Hematopoietic multipotent progenitor cell treated with erythropoietin and hydrocortisone succinate and interleukin-3 and kit ligand, for 8 days (in vitro differentiated cells): ENCODE measurements at places on chromosomes 7 and 10.

DNA sequence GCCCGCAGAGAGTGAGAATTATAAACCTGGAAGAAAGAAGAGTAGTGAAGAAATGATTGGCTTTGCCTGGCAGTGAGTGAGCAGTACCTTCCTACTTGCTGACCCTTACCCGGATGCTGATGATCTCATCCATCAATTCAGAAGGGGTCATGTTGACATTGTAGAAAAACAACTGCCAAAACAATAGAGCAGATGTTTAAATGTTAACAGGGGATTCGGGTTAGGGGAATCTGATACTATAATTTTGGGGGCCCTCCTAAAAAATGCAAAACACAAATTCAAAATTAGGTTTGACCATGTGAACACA is 78.1 kb downstream of the MYOF start:
- DNase-seq, result no peak

GRCh38 chr7:99194301-99194700 is 13.6 kb downstream of the KPNA7 start:
- no peak for DNase-seq

- DNase-seq, result no peak
Observed at GRCh38 chr10:46283580-46284285, 3.1 kb upstream of the ANTXRL start.

DNA sequence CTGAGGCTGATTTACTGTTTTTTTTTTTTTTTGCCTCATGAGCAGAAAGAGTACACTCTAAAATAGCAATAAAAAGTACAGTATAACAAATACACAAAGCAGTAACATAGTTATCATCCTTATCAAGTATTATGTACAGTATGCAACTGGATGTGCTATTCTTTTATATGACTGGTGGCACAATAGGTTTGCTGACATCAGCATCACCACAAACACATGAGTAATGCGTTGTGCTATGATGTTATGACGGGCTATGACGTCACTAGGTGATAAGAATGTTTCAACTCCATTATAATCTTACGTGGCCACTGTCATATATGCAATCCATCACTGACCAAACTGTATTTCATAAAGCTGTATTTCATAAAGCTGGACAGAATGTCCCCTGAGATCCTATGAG is 189.2 kb upstream of the GLI3 start:
- no peak for DNase-seq
